ENCODE measurements at places on chromosomes 12 and 14. TPM values are rescaled to one million over a fixed set of nuclear protein-coding genes. Genes with fewer than 3 reads are reported as not detected.

ACSS3 gene
- not detected for total RNA-seq

GRCh38 chr14:105398044-105398725, at the start of gene TEX22:
TSS of gene TEX22 (plus strand) at chr14:105398538. CDS start at chr14:105399341, 803 bp downstream.
- peak within 1 kb of the TSS; percentile 85 for H3K27ac ChIP-seq
- DNase-seq: peak; percentile 84
- H3K4me1 ChIP-seq: peaks cover 14% of the 10 kb centered on the region
- H3K36me3 ChIP-seq: peaks cover 36% of the 10 kb centered on the region
- no peaks in the 10 kb centered on the region for H3K27me3 ChIP-seq

DNA sequence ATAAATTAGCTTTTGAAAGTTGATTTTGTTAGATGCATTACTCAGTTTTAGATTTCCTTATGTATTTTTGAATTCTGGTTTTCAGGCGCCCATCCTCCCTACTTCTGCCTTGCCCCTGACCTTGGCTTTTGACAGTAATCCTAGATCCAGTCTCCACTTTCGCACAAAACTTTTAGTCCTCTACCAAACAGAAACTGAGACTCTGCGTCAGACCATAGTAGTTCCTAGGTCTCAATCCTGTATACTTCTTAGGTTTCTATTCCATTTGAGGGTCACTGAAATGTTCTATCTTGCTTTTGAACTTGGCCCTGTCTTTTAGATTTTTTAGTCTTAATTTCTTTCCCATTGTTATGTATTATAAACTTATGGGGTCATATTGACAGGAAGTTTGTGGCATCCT, 307.9 kb upstream of the GARIN6 start:
- H3K27me3 ChIP-seq: no peaks in the 10 kb centered on the region
- no peaks in the 10 kb centered on the region for H3K4me1 ChIP-seq
- H3K27ac ChIP-seq: no peak overlapping the region

DNA sequence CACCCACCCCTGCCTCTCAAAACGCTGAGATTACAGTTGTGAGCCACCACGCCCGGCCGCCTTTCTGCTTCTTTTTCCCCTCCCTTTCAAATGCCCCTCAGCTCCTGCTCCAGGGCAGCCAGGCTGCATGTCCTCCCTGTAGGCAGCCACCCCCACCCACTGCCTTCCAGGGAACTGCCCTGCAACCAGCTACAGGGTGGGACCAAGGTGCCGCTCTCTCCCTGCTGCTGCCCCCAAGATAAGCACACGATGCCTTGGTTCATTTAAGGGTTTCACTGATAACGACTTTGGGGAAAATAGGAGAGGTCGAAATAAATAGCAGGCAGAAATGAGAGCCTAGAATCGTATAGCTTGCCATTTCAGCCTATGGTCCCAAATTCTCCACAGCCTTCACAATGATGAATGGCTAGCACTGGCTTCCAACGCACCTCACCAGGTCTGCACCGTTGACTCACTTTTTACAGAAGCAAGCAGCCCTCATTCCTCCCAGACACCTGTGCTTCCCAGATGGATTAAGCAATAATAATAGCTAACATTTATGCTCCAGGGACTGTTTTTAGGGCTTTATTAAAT, 40.7 kb downstream of the ATG14 start:
- no peaks in the 10 kb centered on the region for H3K27me3 ChIP-seq
- peaks cover 46% of the 10 kb centered on the region for H3K36me3 ChIP-seq
- H3K4me3 ChIP-seq: no peak overlapping the region
- DNase-seq: no peak
- H3K4me1 ChIP-seq: peaks cover 25% of the 10 kb centered on the region

ART4 gene
- not detected for total RNA-seq

DPF3 gene
- total RNA-seq: 0.66 TPM

RPL10L gene
- not detected for total RNA-seq
